Stimulated activated CD8-positive, alpha-beta memory T cell treated with anti-CD3 and anti-CD28 coated beads, Interleukin-15, amount 100 ng/mL, for 24 hours (primary cell): ENCODE measurements at places on chromosomes 5 and 9.

DNA sequence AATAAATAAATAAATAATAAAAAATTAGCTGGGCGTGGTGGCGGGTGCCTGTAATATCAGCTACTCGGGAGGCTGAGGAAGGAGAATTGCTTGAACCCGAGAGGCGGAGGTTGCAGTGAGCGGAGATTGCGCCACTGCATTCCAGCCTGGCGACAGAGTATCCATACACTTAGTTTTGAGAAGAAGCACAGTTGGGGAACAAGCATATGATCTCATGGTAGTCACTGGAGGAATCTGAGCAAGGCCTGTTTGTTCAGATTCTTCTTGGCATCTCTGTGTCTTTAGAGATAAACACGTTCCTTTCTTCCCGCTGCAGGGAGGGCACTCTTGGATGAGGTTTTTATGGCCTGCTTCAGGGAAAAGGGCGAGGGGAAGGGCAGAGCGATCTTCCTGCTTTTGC, 15.6 kb upstream of the DENND1A start:
- DNase-seq = no peak

GRCh38 chr5:73447530-73448462, 781 bp downstream of the FOXD1 start:
- no peak for DNase-seq

GRCh38 chr5:143002459-143003327, 232.5 kb downstream of the ARHGAP26 start:
- DNase-seq = no peak

GRCh38 chr5:173342813-173343755, 14.9 kb upstream of the STC2 start:
- no peak for DNase-seq

DNA sequence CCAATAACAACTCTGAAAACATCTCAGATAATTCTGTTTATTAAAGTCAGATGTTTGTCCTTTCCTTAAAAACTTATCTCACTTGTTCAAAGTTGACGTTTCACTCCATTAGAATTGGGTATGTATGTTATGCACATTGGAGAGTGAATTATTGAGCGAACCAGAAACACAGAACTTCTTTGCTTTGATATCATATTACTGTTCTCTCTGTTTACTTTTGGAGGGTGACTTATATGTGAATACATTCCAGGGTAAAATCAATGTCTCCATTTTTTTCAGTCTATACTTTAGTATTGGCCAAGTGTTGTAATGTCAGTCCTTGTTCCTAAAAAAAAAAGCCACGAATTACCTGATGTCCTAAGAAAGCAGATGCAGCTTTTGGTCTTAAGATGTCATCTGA, 307.4 kb downstream of the CSNK1G3 start:
- no peak for DNase-seq

DNA sequence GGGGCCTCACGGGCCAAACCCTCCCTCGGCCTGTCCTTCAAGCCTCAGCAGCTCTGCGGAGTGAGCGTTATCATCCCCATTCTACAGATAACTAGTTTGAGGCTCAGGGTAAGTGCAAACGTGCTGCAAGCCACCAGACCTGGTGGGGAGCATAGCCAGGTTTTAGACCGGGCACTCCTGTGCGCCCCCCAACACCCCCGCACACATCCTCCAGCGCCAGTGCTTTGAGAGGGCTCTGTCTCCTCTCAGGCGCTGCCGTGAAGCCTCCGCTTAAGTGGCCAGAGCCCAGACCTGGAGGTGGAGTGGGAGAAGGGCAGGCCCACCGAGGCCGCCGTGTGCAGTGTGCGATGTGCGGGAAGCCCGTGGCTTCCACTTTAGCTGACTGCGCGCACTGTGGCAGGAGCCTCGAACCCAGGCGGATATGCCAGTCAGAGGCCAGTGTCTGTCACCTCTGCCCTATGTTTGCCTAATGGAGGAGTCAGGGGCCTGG, 1.6 kb upstream of the MGAT1 start:
- DNase-seq = no peak

DNA sequence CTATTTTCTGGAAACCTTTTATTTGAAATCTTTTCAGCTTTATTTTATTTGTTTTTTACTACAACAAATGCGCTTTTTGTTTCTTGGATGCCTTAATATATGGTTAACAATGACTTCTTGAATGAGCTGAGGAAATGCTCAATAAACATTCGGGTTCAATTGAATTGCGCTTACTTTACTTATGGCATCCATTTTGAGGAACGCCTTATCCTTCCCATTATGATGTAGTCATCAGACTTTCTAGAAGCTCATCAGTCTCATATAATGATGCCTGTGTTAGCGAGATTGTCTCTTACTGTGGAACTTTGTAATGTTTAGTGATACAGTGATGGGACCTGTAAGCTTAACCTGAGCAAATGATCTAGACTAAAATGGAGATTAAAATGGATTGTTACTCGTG, 916 bp downstream of the SHLD3 start:
- no peak for DNase-seq

DNA sequence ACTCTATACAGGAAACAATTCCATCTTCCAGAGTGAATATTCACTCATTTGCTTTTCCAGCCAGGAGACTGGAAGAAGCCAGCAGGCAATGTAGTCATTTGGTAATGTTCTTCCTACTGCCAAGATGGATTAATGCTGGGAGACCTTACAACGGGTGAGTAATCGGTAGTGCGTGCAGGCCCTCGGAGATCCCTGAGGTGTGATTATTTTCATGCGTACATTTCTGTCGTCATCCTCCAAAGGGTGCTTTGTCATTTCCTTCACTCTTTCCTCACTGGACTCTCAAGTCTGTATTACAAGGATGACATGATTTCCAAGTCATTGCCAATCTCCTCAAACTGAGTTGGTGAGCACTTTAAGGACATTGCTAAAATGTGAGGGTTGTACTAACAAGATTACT, 263.5 kb downstream of the CWC27 start:
- no peak for DNase-seq

DNA sequence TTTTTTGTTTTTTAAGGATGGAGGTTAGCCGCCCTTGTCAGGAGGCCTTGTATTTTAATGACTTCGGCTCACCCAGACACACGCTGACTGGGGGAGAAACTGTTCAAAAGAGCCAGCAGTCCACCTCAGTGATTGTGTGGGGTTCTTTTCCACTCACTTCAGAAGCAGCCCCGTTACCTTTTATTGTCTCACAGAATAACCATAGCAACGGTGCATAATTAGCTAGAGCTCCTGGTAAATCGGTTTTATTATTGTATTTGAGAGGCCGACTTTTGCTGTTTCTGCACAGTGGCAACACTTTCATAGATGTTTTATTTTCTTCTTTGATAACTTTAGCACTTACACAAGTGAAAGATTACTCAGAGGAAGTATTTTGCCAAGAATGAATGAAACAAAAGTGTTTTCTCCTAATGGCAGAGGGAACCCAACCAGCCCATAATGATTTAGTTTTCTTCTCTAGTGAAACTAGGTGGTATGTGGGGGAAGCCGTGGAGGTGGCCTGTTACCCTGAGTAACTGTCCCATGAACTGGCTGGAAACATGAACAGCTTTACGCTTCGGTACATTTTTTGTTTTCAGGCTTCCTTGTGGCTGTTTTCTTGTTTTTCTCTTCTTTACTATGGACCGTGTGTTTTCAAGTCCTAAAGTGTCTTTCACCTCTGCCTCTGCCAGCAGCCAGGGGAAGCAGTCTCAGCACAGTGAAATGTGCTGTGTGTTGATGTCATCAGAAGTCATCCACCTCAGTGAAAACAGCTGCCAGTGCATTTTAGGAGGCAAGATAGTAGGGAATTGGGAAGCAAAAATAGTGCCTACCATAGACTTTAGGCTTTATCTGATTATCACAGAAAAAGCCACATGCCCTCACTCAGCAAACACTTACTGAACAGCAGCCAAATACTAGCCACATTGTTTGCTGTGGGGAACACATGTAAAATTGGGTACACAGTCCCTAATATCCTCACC, 414.7 kb downstream of the KDM4C start:
- DNase-seq = no peak

GRCh38 chr9:89743216-89743572, 138.4 kb downstream of the GADD45G start:
- no peak for DNase-seq

GRCh38 chr5:148176480-148176879, 8.1 kb downstream of the SPINK14 start:
- no peak for DNase-seq

GRCh38 chr5:126433701-126434100, 10.5 kb downstream of the GRAMD2B start:
- DNase-seq = no peak

GRCh38 chr9:136648751-136649150, 14.0 kb upstream of the EGFL7 start:
- DNase-seq = no peak

GRCh38 chr5:13866792-13867191, 77.7 kb downstream of the DNAH5 start:
- no peak for DNase-seq

DNA sequence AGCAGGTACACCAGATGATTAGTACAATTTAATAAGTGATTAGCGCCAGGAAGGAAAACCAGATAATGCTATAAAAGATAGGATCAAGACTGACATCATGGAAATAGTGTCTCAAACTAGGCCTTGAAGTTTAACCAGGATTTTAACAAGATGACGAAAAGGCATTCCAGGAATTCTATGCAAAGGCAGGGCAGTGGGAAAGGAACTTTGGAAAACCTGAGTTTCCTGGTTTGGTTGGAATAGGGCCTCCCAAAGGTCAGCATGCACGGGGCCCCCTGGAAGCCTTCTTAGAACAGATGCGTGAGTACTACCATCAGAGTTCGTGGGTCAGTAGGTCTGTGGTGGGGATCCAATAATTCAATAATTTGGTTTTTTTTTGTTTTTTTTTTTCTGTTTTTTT, 935.2 kb upstream of the DMAC1 start:
- DNase-seq = no peak

DNA sequence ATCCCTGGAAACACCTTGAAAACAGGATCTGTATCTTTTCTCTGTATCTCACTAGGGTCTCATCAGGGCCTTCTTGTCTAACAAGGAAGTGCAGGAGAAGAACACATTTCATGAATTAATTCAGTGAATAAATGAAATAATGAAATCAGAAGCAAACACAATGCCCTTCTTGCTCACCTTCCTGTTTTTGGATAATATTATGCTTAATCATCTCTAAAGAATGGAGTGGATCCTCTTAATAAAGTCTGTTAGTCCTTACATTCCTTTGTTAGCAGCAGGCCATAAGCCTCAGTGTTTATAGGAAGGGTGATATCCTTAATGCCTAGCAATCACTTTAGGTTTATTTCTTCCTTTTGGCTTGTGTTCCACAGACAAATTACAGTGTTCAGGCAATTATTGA, 837.1 kb upstream of the SEMA6A start:
- no peak for DNase-seq

DNA sequence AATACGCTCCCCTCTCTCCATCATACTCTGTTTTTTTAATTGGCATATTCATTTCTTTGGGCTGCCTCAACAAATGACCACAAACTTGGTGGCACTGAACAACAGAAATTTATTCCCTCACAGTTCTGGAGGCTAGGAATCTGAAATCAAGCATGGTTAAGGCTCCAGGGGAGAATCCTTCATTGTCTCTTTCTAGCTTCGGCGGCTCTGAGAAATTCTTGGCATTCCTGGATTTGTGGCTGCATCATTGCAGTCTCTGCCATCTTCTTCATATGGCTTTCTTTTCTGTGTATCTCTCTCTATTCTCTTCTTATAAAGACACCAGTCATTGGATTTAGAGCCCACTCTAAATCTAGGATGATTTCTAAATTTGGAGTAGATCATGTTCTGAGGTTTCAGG, 10.9 kb upstream of the SLC24A2 start:
- DNase-seq = no peak
